ENCODE measurements at places on chromosomes 4 and X.

- no peak for DNase-seq
Observed at GRCh38 chrX:133555782-133556458, 140.6 kb upstream of the GPC4 start.

GRCh38 chr4:37960679-37961450 lies 667 bp downstream of the PTTG2 start:
- no peak for DNase-seq

DNA sequence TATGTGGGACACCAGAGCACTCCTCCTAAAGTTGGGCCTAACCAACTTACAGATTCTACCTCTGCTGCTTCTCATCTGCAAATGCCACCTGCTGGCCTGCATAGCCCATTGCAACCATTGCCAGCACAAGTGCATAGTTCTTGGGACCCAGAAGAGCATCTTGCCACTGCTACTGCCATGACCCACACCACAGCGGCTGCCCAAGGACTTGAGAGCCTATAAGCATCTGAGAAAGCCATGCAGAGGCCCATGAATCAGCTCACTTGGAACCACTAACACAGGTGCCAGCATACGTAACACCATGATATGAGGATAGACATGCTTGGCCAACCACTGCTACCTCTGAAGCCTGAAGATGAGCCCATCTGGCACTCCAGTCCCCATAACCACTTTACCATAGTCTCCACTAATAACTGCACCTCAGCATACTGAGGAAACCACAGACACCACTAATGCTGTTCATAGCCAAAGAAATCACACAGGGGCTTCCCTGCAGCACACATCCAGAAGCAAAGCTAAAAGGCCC lies 258.1 kb upstream of the AGTR2 start:
- no peak for DNase-seq

DNA sequence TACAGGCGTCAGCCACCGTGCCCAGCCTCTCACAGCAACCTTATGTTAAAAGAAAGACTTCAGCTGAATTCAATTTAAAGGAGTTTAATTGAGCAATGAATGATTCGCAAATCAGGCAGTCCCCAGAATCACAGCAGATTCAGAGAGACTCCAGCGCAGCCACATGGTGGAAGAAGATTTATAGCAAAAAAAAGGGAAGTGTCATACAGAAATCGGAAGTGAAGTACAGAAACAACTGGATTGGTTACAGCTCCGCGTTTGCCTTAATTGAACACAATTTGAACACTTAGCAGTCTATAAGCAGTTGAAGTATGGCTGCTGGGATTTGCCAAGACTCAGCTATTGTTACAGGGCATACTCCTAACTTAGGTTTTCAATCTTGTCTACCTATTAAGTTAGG lies 19.8 kb downstream of the CENPVL3 start:
- no peak for DNase-seq

GRCh38 chrX:112672788-112673560 lies 6.8 kb downstream of the LHFPL1 start:
- no peak for DNase-seq

- DNase-seq, result no peak
Observed at GRCh38 chr4:148126825-148127224, 315.4 kb downstream of the NR3C2 start.

- no peak for DNase-seq
Observed at GRCh38 chr4:8831221-8832112, 40.2 kb downstream of the HMX1 start.

DNA sequence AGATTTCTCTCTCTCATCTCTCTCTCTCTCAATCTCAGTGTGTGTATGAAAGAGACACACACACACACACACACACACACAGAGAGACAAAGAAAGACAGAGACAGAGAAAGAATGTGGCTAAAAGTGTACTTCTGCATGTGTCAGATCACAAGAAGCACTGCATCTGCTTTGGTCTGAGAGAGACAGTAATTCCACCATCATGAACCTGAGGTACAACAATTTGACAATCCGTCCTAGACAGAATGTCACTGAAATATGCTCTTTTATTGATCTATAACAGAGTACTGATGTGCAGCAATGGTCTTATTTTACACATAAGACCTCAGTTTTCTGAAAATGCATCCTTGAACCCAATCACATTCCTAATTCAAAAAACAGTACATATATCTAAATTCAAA lies 576.2 kb upstream of the SMIM31 start:
- no peak for DNase-seq

DNA sequence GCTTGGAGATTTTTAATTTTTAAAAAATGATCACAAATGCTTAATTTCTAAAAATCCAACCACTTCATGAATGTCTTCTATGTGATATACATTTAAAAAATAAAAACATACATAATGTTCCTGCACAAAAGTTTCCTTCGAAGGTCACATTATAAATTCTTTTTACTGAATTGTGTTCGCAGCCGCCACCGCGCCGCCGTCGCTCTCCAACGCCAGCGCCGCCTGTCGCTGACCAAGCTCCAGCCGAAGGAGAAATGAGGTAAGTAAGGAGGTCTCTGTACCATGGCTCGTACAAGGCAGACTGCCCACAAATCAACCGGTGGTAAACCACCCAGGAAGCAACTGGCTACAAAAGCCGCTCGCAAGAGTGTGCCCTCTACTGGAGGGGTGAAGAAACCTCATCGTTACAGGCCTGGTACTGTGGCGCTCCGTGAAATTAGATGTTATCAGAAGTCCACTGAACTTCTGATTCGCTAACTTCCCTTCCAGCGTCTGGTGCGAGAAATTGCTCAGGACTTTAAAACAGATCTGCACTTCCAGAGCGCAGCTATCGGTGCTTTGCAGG lies 48.8 kb upstream of the NEUROG2 start:
- no peak for DNase-seq

GRCh38 chr4:52142816-52143215 lies 91.7 kb downstream of the SPATA18 start:
- DNase-seq, result no peak

DNA sequence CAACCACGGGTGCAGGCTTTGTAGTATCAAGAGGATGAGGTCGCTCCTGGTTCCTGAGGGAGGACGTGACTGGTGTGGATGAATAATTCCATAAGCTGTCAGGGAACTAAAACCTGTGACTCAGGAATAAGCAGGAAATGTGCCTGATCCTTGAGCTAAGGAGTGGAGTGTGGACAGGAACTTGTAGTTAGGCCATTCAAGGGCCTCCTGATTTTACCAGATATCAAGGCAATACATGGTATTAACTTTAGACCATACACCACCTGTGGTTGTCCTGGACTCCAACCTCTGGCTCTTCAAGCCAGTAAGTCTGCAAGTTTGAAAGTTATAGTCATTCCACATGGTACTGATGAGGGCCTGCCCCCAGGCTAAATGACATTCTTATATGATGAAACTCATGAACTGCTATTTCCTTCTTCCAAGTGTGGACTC lies 12.1 kb upstream of the ING2 start:
- no peak for DNase-seq

- DNase-seq, result no peak
Observed at GRCh38 chr4:47939456-47939855, 25.1 kb upstream of the NFXL1 start.
